ENCODE measurements at places on chromosomes 5 and 9.

- no peak for DNase-seq
These were observed 11.5 kb downstream of the WNT8A start for GRCh38 chr5:138095100-138095907.

- no peak for DNase-seq
These were observed 24.7 kb downstream of the DAP start for GRCh38 chr5:10736354-10736753.

DNA sequence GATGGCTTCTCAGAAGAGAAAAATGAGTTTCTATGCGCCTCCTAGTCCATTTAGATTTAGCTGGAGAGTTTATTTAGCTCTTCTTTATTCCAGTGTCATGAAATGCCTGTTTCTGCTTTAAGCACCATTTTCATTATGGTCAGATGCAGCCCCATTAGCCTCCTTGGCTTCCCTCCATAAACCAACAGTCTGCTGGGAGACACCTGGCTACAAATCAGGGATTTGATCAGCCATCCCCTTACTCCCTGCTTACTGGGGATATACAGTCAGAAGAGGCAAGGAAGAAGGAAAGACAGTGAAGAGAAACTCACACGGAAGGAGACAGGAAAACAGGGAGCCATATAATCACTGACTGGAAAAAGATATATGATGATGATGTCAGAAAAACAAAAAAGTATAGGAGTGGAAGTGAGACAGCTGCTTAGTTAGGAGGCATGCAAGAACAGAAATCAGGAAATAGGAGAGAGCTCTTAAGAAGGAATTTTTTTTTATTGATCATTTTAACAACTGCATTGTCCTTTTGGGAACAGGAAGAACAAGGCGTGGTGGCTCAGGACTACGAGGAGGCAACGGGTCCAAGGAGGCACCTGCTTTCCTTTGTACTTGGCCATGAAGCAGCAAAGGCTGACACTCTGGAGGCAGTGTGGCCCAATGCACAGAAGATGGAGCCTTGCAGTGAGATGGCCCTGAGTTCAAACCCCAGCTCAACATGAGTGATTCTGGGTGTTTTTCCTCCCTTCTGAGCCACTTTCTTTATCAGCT is 56.1 kb downstream of the MED27 start:
- no peak for DNase-seq

- DNase-seq = no peak
These were observed 50.9 kb downstream of the GPR107 start for GRCh38 chr9:130104491-130105193.

DNA sequence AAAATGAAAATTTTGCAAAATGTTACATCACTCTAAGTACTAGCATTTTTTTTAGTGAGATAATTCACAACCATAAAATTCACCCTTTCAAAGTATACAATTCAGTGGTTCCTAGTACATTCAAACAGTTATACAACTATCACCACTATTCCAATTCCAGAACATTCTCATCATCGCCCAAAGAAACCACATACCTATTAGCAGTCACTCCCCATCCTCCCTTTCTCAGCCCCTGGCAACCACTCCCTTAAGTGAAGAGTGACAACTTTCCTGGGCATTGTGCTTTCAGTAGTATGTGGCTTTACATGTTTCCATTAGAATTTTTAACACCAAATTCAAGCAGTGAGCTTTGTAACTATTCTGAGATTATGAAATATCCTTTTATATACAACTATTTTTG is 81.4 kb downstream of the RASEF start:
- no peak for DNase-seq

DNA sequence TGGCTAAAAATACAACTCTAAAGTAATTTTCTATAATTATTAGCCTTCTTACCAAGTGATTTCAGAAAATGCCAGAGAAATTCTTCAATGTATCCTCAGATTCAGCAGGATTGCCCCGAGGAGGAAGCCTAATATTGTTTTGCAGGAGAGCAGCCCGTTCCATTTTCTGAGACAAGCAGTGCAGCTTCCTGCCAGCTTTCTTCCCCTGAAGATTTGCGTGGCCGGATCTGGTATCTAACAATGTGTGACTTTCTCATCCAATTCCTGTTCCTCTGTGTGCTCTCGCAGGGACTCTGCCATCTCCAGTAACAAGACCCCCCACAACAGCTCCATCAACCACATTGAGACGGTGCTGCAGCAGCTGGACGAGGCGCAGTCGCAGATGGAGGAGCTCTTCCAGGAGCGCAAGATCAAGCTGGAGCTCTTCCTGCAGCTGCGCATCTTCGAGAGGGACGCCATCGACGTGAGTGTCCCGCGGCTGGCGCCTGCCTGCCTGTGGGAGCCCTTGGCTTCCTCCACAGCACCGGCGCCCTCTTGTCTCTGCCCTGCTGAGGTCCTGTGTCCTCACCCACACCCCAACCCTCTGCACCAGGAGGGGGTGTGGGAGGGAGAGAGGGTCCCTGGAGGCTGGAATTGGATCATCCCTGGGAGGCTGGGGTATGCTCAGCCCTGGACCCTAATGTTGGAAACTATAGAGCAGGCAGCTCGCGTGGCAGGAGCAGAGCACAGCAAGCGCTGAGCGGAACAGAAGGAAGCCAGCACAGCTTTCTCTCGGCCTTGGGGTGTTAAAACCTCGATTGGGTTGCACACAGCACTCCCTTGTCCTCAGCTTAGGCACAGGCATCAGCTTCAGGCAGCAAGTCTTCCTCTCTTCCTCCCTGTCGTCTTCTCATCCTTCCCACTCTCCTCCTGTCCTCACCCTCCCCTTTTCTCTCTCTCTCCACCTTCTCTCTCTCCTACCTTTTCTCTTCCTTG is 216.2 kb downstream of the TRIO start:
- DNase-seq = no peak

DNA sequence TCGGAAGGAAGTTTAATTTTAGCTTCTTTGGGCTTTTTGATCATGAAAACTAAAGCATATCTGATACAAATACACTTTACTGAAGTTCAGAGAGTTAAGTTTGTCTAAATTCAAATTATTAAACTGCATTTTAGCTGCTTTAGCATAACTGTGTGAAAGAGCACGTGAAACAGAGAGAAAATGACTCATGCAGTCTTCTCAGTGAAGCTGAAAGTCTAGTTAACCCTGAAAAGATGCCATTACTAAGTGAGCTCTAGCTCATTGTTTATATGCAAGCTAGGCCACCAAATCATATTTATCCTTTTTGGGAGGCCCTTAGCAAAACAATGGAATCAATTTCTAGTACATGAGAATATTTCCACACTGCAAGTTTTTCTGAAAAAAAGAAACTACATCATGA is 27.6 kb downstream of the TPD52L3 start:
- no peak for DNase-seq

DNA sequence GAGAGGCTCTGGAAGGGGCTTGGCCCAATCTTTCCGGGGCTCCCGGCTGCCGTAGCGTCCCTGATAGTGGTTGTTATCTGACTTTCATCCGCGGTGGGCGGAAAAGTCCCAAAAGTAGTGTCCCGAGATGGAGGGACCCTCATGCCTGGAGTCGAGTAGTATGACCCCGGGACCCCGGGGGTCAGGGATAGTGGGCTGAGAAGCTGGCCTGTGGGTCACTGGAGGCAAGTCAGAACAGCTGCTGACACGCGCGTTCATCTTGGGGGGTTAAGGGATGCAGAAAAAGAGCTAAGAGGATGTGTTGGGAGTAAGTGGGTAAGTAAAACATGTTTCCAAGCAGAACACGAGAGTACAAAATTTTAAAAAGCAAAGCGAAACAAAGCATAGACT is 123.4 kb downstream of the TMEM161B start:
- no peak for DNase-seq
